ENCODE measurements at places on chromosomes 3 and 15.

DNA sequence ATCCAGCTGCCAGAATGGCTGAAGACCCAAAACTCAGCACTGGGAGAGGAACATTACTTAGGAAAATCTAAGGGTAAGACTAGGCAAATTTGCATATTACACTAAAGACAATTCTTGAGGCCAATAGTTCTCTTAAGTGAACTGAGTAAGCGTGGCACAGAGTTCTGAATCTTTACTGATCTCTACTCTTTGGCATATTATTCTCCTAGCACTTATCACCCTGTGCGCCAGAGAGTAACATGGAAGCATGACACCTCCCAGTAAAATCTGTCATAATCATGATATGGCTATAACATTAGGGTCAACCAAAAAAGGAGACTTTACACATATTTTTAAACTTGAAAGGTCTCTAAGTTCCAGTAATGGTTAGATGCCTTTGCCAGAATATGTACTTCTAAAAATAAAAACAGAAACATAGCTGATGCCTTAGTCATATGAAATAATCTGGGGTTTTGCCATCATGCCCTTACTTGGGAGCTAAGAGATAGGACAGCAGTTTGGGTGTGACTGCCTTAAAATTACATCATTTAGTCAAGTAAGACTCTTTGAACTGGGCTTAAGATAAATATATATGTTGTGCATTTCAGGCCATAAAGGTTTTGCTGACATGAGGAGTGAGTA is 290.5 kb downstream of the PLCL2 start:
- no peak for DNase-seq

- DNase-seq, result no peak
Measured at GRCh38 chr15:77535845-77536244, 96.9 kb downstream of the LINGO1 start.

DNA sequence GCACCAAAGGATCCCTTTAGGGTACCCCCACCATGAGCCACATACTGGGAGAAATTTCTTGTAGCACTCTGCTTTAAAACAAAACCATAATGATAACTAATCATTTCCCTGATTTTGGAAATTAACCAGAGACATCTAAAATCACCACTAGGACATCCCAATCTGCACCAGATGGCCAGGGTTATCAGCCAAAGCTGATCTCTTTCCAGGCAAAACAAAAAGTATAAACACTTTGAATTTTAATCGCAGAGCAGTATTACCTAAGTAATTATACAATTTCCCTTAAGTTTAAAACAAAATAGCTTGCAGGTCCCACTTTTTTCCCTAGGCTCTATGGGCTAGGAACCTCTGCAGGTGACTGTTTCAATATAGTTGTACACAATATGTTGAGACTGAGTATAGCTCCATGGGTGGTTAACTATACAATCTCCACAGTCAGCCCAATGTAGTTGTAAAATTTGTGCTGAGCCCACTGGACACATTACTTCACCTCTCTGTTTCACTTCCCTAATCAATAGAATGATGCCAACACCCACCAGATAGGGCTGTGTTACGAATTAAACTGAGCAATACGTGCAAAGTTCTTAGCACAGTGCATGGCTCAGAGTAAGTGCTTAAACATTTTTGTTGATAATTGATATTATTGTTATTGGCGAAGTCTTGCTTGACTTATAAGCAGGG is 629 bp upstream of the NOX5 start:
- DNase-seq, result no peak

GRCh38 chr3:100274361-100274760 is 13.6 kb downstream of the TBC1D23 start:
- no peak for DNase-seq

- no peak for DNase-seq
Measured at GRCh38 chr3:46283881-46284450, 41.7 kb downstream of the CCR3 start.

GRCh38 chr15:73792415-73792814 is 39.3 kb upstream of the INSYN1 start:
- DNase-seq, result no peak

DNA sequence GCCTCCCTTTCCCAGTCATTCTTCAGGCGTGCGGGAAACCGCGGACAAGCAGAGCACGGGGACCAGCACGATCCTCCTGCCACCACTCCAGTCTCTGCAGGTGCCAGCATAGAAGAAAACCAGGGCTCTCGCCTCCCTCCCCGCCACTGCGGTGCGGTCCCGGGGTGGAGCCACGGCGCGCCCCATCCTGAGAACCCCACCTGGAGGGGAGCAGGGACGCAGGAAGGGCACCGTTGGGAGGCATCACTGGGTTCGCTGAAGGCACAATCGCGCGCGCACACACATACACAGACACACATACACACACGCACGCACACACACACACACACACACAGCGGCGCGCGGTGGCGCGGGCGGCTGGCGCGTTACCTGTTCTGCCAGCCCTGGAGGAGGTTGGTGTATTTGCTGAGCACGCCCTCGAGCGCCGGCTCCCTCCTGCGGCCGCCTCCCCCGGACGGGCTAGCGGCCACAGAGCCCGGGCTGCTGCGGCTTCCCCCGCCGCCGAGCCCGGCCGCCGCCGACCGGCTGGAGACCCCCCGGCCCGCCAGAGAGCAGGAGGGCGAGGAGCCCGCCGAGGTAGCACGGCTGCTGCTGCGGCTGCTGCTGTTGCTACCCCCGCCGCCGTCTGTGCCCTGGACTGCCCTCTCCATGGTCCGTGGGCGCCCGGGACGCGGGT is 394 bp downstream of the OSBPL10 start:
- DNase-seq, result no peak

- no peak for DNase-seq
Measured at GRCh38 chr3:157201648-157202278, 41.8 kb upstream of the CCNL1 start.

GRCh38 chr15:66476535-66476934 is 21.0 kb downstream of the SNAPC5 start:
- DNase-seq, result no peak

- DNase-seq, result no peak
Measured at GRCh38 chr3:101939361-101940049, 90.2 kb downstream of the NFKBIZ start.

DNA sequence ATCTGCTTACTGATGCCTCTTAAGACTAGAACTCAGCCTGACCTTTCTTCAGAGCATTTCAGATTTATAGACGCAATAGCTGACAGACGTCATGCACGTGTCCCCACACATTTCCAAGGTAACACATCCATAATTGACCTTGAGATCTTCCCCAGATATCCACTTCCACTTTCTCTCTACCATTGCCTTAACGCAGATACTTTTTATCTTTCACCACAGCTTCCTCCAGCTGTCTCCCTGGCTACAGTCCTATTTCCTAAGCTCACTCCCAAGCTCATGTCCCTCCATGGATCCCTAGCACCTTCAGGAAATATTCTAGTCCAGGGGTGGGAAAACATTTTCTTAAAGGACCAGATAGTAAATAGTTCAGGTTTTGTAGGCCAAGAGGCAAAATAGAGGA is 173.0 kb upstream of the MITF start:
- DNase-seq, result no peak

- DNase-seq, result no peak
Measured at GRCh38 chr15:36777926-36778325, 198.5 kb downstream of the CDIN1 start.

DNA sequence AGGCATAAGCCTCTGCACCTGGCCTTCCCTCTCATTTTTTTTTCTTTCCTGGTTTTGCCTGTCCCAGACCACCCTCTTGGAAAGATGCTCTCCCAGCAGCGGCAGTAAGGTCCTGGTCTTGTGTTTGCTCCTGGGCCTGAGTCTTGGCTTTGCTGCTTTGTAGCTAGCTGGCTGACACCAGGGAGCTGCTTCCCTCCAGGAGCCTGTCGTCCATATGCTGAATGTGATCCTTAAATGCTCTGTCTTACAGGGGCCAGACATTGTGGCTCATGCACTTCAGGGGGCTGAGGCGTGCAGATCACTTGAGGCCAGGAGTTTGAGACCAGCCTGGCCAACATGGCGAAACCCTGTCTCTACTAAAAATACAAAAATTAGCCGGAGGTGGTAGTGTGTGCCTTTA is 17.2 kb downstream of the FLNB start:
- DNase-seq, result no peak

DNA sequence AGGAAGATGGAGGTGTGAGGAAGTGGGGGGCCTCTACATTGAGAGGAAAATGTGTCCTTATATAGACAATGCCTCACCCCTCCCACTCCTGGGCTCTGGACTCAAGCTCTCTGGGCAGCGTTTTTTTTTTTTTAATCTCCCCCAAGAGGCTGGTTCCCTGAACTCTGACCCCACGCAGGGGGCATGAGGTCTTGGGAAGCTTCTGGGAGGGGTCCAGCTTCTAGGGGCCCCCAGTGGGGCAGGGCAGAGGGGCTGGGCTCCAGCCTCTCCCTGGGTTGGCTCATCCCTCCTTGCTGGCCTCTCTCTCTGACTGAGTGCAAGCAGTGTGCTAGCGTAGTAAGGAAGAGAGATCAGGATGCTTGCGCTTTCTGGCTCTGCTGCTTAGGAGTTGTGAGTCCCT is 101.4 kb upstream of the HACD2 start:
- no peak for DNase-seq

DNA sequence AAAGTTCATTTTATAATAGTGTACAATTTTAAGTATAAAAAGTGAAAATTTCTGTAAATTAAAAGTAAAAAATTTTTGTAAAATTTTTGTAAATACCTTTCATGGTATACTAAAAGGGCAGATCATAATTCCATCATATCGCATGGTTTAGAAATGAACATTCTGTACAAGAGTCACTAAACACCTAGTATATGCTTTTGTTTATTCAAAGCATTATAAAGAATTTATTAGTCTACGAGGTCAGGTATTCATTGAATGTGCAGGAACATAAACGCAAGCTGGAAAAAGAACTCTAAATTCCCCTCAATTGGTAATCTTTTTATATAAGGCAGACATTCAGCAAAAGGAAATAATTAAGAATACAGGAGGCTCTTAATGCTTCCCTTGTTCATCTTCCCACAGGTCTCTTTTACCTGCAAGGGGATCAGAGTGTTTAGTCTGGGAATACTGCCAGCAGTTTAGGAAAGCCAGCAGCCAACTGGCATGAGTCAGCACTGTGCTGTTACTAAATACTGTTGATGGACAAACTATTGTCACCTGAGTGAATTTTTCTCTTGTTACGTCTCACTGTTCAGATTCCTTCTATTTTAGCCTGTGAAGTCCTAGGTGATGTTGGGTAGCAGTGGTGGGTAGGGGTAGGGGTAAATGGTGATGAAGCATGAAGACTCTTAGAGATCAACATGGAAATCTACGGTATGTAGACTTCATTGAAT is 70.1 kb downstream of the UQCC5 start:
- DNase-seq, result no peak

- no peak for DNase-seq
Measured at GRCh38 chr3:72957297-72957696, 39.3 kb upstream of the PPP4R2 start.

GRCh38 chr3:47523310-47524073 is 10.0 kb upstream of the ELP6 start:
- no peak for DNase-seq

- DNase-seq, result no peak
Measured at GRCh38 chr15:81326466-81327212, 2.7 kb upstream of the STARD5 start.

DNA sequence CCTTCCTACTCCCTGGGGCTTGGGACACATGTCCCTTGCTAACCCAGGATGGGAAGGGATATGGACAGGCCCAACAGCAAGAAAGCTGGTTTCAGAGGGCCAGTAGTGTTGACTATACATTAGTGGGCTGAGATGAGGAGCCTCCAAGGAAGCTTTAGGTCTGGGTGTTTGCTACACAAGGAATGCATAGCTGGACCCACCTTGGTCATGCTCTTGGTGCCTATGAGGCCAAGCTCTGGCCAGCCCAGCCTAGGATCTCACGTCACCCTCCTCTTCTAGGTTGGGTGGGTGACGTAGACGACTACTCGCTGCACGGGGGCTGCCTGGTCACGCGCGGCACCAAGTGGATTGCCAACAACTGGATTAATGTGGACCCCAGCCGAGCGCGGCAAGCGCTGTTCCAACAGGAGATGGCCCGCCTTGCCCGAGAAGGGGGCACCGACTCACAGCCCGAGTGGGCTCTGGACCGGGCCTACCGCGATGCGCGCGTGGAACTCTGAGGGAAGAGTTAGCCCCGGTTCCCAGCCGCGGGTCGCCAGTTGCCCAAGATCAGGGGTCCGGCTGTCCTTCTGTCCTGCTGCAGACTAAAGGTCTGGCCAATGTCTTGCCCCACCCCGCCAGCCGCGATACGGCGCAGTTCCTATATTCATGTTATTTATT is 653 bp upstream of the WDR6 start:
- no peak for DNase-seq

DNA sequence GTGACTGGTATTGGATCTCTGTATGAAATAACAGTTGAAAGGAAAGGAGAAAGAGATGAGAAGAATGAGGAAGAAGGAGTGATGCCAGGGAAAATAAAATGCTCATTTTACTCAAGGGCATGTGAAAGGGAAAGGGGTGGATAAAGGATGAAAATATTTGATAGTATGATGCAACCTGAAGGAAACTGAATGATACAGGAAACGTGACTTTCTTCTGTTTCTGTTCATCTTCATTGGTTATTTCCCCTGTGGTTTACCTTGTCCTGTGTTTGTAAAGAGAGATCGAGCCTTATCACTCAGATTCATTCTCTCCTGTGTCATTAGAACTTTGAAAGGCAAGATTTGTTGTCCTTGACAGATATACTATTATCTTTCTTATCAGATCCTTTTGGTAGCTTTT is 243.6 kb upstream of the SLITRK3 start:
- no peak for DNase-seq

DNA sequence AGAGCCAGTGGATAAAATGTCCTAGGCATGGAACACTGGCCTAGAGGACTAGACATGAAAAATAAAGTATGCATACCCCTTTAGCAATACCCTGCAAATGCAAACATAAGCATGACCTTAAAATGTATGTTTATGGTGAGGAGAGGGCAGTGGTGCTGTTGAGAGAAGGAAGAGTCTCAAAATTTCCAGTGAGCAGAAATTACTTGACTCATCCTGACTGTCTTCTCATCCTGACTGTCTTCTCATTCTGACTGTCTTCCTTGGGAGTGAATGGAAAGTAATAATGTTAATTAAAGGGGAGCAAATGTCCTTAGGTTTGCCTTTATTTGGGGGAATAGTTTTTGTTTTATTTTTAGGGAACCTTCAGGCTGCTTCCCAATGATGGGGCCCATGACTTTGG is 121.5 kb upstream of the GALNT15 start:
- DNase-seq, result no peak

- no peak for DNase-seq
Measured at GRCh38 chr3:169658311-169658931, 5.1 kb downstream of the MECOM start.
